ENCODE measurements at places on chromosomes 3 and 15.

DNA sequence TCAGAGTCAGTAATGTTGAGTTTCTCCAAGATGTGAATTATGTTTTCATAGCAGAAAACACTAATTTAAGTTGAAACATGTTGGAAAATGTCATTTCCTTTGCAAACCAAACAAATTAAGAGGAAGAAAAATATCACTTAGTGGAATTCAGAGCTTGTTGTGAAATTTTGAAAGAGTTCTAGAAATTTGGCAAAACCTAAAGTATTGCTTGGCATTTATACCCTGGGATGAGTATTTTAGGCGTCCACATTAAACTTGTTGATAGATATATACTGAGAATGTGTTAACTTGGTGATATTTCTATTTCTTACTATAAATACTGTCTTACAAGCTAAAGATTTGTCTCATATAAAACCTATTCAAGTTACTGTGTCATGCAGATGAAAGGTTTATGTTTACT lies 335.2 kb downstream of the NSUN3 start:
- DNase-seq, result no peak

GRCh38 chr15:98927022-98927421 lies 80.6 kb downstream of the PGPEP1L start:
- DNase-seq, result no peak

- DNase-seq, result no peak
Observed at GRCh38 chr3:196700801-196701200, 11.2 kb downstream of the CEP19 start.

DNA sequence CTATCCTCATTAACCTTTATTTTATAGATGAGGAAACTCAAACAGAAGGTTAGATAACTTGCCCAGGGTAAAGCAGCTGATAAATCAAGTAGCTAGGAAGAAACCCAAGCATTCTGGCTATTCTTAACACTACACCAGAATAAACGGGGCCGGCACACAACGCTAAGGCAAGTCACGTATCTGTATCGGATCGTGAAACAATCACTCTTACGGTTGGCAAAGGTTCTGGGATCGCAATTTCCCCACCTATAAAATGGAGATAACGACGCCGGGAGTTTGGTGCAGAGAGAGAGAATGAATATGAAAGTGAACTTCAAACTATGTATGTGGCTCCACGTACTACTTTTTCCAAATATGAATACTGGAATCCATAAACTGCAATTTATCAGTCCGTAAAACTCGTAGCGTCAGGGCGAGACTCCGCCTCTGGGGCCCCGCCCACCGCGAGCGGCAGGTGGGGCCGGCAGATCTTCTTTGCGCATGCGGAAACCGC lies 252 bp upstream of the ARMC8 start:
- no peak for DNase-seq

DNA sequence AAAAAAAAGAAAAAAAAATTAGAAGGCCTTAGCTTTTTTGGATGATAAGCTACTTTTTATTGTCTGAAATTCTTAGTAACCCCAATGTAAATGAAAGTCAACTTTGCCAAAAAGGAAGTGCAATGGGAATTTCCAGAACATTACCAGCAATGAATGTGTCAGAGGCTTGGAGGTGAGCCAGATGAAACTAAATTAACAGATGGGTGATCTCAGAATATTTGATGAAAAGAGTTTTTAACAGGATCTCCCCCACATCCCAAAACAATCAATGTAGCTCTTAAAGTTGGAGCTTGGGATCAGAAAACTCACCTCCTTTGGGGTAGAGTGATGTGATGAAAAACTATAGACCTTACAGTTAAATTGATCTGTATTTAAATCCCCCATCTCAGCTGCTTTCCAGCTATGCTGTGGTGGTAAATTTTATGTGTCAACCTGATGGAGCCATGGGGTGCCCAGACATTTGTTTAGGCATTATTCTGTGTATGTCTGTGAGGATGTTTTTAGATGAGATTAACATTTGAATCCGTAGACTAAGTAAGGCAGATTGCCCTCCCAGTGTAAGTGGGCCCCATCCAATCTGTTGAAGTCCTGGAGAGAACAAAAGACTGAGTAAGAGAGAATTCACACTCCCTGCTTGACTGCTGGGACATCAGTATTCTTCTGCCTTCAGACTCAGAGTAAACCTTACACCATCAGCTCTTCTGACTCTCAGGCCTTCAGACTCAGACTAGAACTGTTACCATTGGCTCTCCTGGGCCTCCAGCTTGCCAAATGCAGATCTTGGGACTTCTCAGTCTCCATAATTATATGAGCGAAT lies 84.3 kb upstream of the TNFSF10 start:
- no peak for DNase-seq

DNA sequence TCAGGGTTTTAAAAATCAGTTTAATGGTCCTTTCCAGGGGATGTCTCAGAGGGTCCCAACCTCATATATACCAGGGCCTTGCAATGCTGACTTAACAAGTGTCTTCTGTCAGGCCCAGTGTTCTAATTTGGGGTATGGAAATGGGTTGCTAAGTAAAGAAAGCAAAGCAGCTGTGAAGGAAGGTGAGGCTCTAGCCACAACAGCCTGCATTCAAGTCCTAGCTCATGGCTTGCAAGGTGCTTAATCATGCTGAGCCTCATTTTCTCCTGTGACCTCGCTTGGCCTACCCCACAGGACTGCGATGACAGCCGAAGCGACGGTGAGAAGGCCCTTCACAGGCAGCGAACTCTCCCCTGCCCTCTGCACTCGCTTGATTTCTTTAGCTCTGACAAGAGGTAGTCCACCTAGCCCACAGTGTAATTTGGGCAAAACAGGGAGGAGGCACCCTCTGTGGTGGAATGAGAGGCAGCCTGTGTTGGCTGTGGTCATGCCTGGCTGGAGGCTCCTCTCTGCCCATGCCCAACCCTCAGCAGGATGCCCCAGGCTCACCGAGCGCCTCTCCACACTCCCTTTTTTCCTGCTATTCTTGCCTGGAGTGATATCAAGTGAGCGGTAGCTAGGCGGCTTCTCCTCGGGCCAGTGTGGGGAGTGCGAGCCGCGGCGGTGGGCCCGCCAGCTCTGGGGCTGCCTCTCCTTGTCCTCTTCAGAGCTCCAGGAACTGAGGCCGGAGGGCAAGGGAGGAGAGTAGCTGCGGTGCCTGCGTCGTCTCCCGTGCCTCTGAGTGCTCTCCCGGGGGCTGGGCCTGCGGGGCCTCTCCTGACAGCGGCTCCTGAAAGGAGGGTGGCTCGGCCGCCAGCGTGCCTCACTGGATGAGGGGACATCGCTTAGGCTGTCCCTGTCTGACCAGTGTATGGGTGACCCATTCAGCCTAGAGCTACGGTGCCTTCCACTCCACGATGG lies 29.2 kb downstream of the ILDR1 start:
- DNase-seq, result no peak

GRCh38 chr3:45642731-45643152 lies 46.5 kb upstream of the SACM1L start:
- DNase-seq, result no peak

DNA sequence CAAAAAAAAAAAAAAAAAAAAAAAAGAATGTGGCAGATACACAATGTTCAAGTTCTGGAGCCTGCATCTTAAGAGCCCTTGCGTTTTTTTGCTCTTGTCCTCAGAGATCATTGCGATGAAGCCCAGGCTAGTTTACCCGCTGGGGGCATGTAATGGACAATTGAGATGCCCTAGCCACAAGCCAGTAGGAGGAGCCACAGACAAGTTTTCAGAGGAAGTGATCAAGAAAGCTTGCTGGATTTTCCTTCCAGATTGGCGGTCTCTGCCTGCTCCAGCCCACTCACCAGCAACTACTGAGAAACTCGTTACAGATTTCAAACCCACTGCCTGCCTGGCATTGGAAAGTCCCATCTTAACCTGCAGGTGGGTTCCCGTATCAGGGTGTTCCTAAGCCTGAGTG lies 192.1 kb upstream of the EOMES start:
- no peak for DNase-seq

DNA sequence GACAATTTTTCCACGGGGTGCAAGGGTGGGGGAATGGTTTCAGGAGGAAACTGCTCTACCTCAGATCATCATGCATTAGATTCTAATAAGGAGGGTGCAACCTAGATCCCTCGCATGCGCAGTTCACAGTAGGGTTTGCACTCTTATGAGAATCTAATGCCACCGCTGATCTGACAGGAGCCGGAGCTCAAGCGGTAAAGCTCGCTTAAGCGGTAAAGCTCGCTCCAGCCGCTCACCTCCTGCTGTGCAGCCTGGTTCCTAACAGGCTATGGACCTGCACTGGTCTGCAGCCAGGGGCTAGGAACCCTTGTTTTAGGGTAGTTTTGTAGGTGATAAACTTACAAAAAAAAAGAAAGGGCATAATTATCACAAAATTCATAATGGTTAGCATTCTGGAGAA lies 53.9 kb upstream of the RYR3 start:
- no peak for DNase-seq

- DNase-seq, result peak; percentile 15
Observed at GRCh38 chr3:50163572-50164455, 8.7 kb downstream of the SEMA3F start.

DNA sequence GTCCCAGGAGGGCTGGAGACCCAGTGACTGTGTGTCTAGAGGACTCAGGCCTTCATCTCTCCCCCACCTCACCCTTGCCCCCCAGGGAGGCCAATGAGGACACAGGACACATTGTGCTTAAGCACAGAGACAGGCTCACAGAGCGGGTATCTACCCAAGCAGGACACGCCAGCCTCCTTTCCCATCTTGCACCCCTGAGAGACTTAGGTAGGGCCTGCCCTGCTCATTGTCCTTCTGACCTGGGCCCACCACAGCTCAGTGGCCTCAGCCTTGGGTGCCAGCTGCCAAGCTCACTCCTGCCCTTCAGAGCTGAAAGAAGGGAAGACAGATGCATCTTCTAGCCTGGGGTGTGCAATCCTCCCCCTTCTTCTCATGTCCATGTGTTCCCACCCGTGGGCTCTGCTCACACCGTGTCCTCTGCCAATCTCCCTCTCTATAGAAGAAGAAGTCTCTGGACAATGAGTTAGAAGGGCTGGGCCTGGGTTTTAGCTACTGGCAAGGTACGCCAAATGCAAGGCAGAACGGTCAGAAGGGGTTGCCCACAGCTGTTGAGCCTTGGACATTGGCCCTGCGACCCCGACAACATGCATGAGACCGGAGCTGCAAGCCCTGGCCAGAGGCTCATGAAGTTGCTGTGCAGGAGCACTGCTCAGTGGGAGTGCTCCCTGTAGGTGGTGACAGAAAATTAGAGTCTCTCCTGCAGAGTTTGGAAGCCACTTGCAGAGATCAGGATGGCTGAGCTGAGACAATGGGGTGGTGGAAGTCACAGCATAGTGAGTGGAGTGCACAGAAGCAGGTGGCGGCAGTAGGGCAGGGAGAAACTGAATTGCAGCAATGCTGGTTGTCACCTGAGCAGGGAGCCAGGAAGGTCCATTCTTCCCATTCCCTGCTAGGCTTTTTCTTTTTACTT lies 32.8 kb downstream of the ACSBG1 start:
- DNase-seq, result no peak

GRCh38 chr15:68469162-68470048 lies 37.4 kb upstream of the ITGA11 start:
- no peak for DNase-seq

DNA sequence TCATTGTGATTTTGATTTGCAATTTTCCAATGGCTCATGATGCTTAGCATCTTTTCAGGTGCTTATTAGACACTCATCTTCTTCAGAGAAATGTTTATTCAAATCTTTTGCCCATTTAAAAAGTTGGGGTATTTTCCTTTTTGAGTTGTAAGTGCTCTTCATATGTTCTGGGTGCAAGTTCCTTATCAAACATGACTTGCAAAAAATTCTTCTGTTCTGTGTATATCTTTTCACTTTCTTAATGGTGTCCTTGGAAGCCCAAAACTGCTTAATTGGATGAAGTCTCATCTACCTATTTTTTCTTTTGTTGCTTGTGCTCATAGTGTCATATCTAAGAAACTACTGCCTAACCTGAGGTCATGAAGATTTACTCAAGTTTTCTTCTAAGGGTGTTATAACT lies 332.8 kb downstream of the PLCL2 start:
- DNase-seq, result no peak

- no peak for DNase-seq
Observed at GRCh38 chr15:82554351-82554750, 14.1 kb upstream of the RPS17 start.

- no peak for DNase-seq
Observed at GRCh38 chr3:135007607-135008006, 212.5 kb downstream of the EPHB1 start.

- no peak for DNase-seq
Observed at GRCh38 chr3:45939341-45939771, 3.9 kb upstream of the CXCR6 start.

GRCh38 chr3:178174201-178174915 lies 361.9 kb upstream of the KCNMB2 start:
- no peak for DNase-seq

- no peak for DNase-seq
Observed at GRCh38 chr15:85825719-85826118, 31.0 kb upstream of the KLHL25 start.

- DNase-seq, result no peak
Observed at GRCh38 chr3:189186101-189186500, 14.3 kb downstream of the TPRG1 start.

DNA sequence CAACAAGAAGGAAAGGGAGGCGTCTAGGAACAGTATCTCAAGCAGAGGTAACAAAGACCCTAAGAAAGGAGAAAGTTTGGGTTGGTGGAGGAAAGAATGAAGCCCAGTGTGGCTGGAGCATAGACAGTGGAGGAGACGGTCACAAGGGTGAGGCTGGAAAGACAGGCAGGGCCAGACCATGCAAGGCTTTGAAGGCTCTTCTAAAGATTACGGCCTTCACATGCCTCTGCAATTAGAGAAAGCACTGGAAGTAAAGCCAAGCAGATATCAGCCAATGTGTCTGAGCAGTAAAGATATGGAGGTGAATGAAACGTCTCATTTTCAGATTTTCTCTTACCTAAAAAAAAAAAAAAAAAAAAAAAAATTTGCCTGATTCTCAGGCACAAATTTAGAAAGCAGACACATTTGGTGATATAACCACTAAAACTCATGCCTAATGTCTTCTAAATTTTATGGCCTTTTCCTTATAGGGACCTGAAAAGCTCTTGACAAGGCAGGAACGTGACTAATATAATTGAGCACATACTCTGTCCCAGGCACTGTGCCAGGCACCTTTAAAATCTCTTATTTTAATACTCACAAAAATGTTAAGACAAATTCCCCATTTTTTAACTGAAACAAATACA lies 184.1 kb downstream of the MECOM start:
- DNase-seq, result no peak

GRCh38 chr3:158700559-158700958 lies 28.1 kb upstream of the LXN start:
- no peak for DNase-seq

- DNase-seq, result no peak
Observed at GRCh38 chr3:192850451-192850981, 67.1 kb downstream of the MB21D2 start.
